ENCODE measurements at places on chromosomes 11 and 22.

- no peak for DNase-seq
Observed at GRCh38 chr11:84091212-84091986, 805.2 kb upstream of the CCDC90B start.

DNA sequence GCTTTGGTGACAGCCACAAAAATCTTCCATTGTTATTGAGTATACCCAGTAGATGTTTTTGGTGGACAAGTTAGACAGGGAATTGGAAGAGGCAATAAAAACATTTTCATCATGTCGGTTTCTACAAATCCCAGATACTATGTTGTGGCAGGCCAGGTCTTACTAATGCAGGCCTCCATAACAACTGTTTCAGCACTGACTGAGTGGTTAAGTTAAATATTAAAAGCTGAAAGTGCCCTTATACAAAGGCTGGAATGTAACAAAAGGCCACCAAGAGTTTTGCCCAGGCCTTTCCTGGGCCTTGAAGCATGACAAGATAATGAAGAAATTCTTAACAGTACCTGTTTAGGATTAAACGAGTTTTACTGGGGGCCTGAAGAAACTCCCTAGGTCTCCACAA is 29.3 kb downstream of the DMC1 start:
- no peak for DNase-seq

DNA sequence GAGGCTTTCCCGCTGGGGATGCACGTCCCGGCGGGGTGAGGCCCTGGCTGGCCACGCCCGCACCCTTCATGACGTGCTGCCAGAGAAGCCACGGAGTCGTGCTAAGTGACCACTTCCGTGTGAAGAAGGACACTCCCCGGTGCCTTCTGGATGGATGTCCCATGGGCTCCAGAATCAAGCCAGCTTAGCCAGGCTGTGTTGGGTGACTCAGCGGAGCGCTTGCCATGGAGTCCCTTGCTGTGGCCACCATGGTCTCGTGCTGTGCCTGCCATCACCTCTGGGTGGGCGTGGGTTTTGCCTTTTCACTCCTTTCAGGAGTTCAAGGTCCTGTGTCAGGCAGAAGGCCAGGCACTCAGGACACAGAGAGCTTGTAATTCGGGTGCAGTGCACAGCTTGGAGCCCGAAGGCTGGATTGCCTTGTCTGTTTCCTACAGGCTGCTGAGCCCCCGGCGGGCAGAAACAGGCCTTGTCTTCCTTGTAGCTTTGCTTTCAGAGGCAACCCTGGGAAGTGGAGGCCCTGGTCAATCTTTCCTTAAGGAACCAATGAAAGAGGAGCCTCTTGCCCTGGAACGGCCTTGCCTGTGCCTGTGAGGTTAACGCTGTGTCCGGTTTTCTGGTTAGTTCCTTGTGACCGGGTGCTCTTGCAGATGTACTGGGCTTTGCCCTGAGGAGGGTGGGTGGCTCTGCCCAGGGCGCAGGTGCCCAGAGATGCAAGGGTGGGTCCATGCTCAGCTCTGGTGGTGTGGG is 268.6 kb downstream of the TBC1D22A start:
- no peak for DNase-seq

DNA sequence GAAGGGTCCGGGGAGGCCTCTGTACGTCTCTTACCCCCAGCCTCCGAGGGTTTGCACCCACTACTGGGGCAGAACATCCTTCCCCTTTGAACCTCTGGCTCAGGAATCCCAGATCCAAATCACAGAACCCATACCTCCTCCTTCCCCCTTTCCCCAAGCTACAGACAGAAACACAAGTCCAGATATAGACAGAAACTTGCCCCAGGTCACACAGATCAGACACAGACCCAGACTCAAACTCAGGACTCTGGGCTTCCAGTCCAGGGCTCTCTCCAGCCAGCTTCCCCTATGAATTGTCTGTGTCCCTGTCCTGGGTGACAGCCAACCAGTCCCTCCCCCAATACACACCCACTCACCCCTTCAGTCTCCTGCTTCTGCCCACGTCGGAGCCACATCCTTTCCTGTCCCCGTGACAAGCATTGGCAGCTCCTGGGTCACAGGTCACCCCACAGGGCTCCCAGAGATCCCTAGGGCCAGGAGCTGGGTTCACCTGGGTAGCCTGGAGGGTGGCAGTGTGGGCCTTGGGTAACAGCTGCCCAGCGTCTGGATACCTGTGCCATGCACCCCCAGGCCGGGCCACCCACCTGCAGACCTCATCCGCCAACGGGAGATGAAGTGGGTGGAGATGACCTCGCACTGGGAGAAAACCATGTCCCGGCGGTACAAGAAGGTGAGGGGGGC is 772 bp downstream of the TBC1D10C start:
- DNase-seq, result no peak

GRCh38 chr11:58999291-58999680 is 60.0 kb downstream of the GLYATL1 start:
- no peak for DNase-seq

GRCh38 chr22:33853200-33854097 is 66.8 kb downstream of the LARGE1 start:
- DNase-seq, result no peak

- no peak for DNase-seq
Observed at GRCh38 chr11:107720303-107720774, 8.5 kb upstream of the SLN start.

All from stimulated activated CD4-positive, alpha-beta T cell treated with anti-CD3 and anti-CD28 coated beads, Interleukin-4, amount 100 ng/mL, for 48 hours (primary cell).